ENCODE measurements at places on chromosomes 1 and 21. TPM values are rescaled to one million over a fixed set of nuclear protein-coding genes. Genes with fewer than 3 reads are reported as not detected.

SMYD3 gene
- total RNA-seq, result 34.7 TPM

HSPB7 gene
- 32.1 TPM for total RNA-seq

EFNA1 gene
- 36.0 TPM for total RNA-seq

HAO2 gene
- total RNA-seq, result not detected

VHLL gene
- not detected for total RNA-seq

SERINC2 gene
- total RNA-seq, result 12.3 TPM

HES3 gene
- total RNA-seq, result not detected

FMN2 gene
- total RNA-seq, result 3.3 TPM

S100A7A gene
- not detected for total RNA-seq

HNRNPCL2 gene
- total RNA-seq, result not detected

SELE gene
- total RNA-seq, result not detected

WDR64 gene
- not detected for total RNA-seq

PRRX1 gene
- total RNA-seq, result 8.3 TPM

CCT8 gene
- total RNA-seq, result 106 TPM

ODF2L gene
- total RNA-seq, result 38.8 TPM

CNTN2 gene
- 0.58 TPM for total RNA-seq

MCOLN3 gene
- total RNA-seq, result 7.3 TPM

USP48 gene
- 98.6 TPM for total RNA-seq

RGS18 gene
- 3.6 TPM for total RNA-seq

SLC9C2 gene
- not detected for total RNA-seq

CHI3L2 gene
- not detected for total RNA-seq

IFNLR1 gene
- 0.45 TPM for total RNA-seq

CRP gene
- not detected for total RNA-seq

C2CD4D gene
- total RNA-seq, result not detected

KDM5B gene
- total RNA-seq, result 163 TPM

TDRD5 gene
- not detected for total RNA-seq

MTHFR gene
- 120 TPM for total RNA-seq

GNAT2 gene
- not detected for total RNA-seq

HFM1 gene
- total RNA-seq, result not detected

ADAR gene
- 173 TPM for total RNA-seq

ANGPTL7 gene
- total RNA-seq, result not detected

AMIGO1 gene
- 9.4 TPM for total RNA-seq

VTCN1 gene
- total RNA-seq, result 0.73 TPM

RAD54L gene
- 3.9 TPM for total RNA-seq

MYBPH gene
- total RNA-seq, result not detected

C1orf74 gene
- total RNA-seq, result 0.87 TPM
